NCI-H187 (cell line): ENCODE measurements at places on chromosomes 7 and 10.

- no peak for DNase-seq
Measured at GRCh38 chr7:35037211-35037525, at the start of gene DPY19L1. DPY19L1 (minus strand) TSS chr7:35037485; CDS start chr7:35037394, 91 bp downstream.

- no peak for DNase-seq
Measured at GRCh38 chr10:16966991-16967865, 150.0 kb upstream of the RSU1 start.

DNA sequence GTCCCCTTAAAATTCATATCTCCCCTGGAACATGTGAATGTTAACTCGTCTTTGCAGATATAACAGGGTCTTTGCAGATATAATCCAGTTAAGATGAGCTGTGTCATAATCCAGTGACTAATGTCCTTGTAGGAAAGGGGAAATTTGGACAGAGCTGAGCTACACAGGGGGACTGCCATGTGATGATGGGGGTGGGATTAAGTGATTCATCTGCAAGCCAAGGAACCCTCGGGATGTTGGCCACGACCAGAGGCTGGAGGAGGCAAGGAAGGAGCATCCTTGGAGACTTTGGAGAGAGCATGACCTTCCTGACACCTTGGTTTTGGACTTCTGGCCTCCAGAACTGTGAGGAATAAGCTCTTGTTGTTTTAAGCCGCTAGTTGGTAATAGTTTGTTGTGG is 153.9 kb upstream of the PCBD1 start:
- no peak for DNase-seq

- DNase-seq = no peak
Measured at GRCh38 chr7:102291056-102291915, 4.6 kb downstream of the SH2B2 start.

DNA sequence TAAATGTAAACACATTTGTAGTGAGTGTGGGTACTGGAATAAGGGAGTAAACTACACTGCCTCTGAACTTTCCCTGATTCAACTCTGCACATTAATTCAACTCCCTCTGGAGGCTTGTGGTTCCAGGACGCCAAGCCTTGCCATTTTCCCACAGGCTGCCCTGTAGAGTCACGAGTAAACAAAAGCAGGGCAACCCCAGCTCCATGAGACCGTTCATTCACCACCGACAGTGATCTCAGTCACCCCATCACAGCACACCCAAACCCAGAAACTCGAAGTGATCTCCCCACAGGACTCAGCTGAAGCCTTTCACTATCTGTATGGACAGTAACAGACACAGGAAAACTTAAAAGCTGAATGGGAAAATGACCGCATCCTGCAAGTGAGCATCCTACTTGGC is 218.8 kb upstream of the FRMD4A start:
- no peak for DNase-seq

- DNase-seq = no peak
Measured at GRCh38 chr7:130529417-130529816, 37.5 kb downstream of the MEST start.
